Right renal cortex interstitium (tissue), 3 donors: ENCODE measurements at places on chromosomes 7 and 10. TPM values are rescaled to one million over a fixed set of nuclear protein-coding genes. Genes with fewer than 3 reads are reported as not detected.

PPP1R9A gene
- polyA plus RNA-seq, result 32.3 TPM

AQP1 gene
- 218 TPM for polyA plus RNA-seq

CALML5 gene
- polyA plus RNA-seq, result not detected

ACTL6B gene
- not detected for polyA plus RNA-seq

ELN gene
- 58.1 TPM for polyA plus RNA-seq

FAM200A gene
- 16.8 TPM for polyA plus RNA-seq

NPC1L1 gene
- polyA plus RNA-seq, result 2.5 TPM

GPR37 gene
- 1.5 TPM for polyA plus RNA-seq

SAMD9 gene
- 7.0 TPM for polyA plus RNA-seq

GJD4 gene
- 0.08 TPM for polyA plus RNA-seq
